RWPE2 (cell line): ENCODE measurements at places on chromosomes 16 and 17.

GRCh38 chr17:14732211-14732610 lies 431.3 kb downstream of the HS3ST3B1 start:
- DNase-seq: no peak

GRCh38 chr17:60695960-60696359 lies 18.3 kb downstream of the BCAS3 start:
- no peak for DNase-seq

DNA sequence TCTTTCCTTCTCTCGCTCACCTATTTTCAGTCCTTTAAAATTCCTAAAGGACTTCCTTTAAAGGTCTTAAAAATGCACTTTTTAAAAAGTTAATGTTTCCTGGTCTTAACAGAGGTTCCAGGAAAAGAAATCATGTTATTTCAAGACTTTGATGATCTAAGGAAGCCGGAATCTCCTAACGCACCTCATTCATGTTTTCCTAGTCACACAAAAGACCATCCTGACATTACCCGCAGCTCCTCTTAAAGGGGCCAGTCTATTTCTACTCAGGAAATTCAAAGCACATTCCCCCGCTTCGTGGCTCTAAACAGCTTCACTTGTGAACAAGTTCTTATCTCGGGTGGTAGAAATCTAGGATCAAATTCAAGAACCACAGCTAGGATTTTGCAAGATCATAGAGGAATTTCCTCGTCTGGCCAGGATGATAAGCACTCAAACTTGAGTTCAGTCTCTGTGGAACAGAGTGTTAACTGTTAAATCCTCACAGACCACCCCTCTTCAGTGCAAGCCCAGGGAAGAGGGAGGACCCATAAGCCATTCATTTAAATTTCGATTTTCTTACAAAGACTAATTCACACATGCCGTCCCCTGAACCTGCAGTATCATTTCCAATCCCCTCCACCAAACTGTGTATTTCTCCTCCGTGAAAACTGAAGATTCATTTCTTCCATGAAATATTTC lies 137.1 kb upstream of the AXIN2 start:
- no peak for DNase-seq

- DNase-seq: peak; percentile 85
Measured at GRCh38 chr16:87945351-87946042, 5.7 kb upstream of the BANP start.

DNA sequence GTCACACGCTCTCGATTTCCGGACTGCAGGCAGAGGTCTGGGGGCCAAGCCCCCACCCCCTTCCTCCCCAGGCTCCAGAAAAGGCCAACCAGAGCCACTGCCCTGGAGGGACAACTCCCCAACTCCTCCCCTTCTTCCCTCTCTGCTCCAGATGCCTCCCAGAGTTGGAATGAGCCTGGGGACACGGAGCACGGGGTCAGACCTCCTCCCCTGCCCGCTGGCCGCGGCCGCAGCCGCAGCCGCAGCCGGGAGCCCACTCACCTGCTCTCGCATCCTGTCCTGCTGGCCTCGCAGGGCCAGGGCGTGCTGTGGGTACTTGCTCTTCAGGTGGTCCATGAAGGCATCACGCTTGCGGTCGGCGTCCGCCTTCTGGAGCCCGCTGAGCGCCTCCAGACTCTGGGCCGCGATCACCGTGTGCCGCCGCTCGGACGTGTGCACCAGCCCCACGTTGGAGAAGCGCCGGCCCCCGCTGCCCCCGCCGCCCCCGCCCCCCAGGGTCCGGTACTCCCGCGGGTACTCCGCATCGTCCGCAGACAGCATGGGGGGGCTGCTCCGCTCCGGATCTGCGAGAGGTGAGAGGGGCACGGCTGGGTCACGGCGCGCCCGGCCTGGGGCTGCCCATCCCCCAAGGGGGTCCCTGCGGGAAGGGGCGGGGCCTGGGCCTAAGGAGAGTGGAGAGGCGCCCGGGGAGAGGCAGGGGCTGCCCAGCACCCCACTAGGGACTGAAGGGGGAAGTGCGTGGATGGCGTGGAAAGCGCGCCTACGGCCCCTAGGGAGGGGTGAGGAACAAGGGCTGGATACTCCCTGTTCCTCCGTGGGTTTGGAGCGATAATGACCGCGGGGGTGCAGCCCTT lies 27.3 kb downstream of the SRCIN1 start:
- DNase-seq: no peak

GRCh38 chr16:4176906-4177417 lies 60.7 kb upstream of the ADCY9 start:
- DNase-seq: no peak

DNA sequence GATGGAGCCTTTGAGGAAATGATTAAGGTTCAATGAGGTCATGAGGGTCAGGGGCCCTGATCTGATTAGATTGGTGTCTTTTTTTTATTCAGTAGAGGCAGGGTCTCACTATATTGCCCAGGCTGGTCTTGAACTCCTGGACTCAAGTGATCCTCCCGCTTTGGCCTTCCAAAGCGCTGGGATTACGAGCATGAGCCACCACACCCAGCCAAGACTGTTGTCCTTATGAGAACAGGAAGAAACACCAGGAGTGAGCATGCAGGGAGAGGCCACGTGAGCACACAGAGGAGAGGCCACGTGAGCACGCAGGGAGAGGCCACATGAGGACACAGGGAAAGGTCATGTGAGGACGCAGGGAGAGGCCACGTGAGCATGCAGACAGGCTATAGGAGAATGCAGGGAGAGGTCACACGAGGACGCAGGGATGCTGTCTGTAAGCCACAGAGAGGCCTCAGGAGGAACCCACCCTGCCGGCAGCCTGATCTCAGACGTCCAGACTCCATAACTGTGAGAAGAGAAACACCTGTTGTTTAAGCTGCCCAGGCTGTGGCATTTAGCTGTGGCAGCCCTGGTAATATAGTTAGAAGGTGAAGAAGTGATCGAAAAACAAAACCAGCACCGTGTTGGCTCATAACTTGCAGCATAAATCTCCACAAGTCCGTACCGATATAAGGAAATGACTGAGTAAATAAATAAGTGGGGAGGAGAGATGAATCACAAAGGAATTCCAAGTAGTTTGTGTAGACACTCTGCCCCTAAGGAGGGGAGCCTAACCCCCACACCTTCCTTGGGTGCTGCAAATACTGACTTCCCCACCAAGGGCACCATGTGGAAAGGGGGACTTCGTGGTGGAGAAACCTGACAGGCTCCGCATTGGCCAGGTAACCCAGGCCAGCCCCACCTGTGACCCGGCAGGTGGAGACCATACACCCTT lies 14.6 kb upstream of the CSNK1D start:
- DNase-seq: peak; percentile 96

- DNase-seq: no peak
Measured at GRCh38 chr17:57890857-57891232, 41.0 kb upstream of the MRPS23 start.

- no peak for DNase-seq
Measured at GRCh38 chr16:24382762-24383407, 126.8 kb downstream of the CACNG3 start.

DNA sequence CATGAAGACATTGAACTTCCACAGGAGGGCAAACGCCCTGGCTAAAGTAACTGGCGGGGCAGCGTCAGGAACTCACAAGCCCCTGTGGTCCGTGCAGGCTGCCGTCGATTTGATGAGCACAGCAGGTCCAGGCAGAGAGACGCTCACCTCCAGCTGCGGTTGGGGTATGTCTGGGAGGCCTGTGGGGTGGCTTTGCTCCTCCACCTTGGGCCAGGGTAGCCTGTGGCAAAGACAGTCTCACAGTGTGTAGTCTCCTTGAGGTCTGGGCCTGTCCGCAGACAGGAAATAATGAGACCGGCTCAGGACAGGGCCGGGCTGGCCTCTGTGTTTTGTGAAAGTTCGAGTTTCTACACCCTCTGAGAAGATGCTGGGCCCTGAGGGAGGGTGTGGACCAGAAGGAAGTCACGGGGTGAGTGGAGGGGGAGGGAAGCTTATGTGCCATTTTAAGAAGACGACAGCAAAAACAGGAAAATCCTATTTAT lies 103.3 kb downstream of the METRNL start:
- DNase-seq: peak; percentile 41

GRCh38 chr16:4944333-4945281 lies 7.7 kb upstream of the PPL start:
- DNase-seq: peak; percentile 97

DNA sequence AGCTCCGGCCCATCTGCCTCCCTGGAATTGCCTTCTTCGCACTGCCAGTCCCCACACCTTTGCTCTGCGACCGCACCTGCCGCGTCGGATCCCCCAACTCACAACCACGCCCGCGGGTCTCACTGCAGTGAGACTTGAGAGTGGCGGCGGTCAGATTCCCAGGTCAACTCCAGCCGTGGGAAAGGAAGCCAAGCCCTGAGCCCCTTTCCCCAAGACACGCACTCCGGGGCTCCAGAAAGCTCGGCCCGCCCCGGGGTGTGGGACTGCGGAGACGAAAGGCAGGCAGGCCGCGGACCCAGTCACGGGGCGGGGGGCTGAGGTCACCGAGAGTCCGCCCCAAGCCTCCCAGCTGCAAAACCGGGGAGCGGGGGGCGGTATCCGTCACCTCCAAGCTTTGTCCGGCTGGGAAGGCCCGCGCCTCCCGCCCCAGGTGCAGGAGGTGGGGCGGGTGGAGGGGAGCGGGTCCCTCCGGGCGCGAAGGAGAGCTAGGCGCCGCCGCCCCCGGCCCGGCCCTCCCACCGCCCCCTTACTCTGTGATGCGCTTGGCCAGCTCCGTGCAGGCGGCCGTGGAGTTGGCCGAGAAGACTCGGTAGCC lies 615 bp downstream of the PRPSAP1 start:
- DNase-seq: peak; percentile 68

GRCh38 chr16:2710711-2711231 lies 9.3 kb downstream of the PRSS27 start:
- no peak for DNase-seq

GRCh38 chr16:55532227-55532626 lies 23.4 kb downstream of the LPCAT2 start:
- DNase-seq: no peak

DNA sequence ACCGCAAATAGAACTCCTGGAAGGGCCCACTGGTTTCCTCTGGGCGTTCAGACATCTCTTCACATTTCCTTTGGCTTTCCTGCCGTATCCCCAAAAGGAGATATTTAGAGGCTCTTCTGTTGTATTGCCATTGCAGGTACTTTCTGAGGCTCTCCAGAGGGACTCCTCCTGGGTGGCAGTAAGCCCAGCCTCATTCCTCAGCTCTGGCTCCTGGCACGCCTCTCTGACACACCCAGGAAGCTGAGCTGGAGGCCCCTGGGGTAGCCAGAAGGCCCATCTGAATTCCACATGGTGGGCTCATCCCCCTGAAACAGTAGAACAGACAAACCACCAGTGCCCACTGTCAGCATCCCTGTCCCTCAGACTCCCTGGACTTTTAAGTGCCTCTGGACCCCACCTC lies 206.7 kb downstream of the PARN start:
- DNase-seq: no peak

DNA sequence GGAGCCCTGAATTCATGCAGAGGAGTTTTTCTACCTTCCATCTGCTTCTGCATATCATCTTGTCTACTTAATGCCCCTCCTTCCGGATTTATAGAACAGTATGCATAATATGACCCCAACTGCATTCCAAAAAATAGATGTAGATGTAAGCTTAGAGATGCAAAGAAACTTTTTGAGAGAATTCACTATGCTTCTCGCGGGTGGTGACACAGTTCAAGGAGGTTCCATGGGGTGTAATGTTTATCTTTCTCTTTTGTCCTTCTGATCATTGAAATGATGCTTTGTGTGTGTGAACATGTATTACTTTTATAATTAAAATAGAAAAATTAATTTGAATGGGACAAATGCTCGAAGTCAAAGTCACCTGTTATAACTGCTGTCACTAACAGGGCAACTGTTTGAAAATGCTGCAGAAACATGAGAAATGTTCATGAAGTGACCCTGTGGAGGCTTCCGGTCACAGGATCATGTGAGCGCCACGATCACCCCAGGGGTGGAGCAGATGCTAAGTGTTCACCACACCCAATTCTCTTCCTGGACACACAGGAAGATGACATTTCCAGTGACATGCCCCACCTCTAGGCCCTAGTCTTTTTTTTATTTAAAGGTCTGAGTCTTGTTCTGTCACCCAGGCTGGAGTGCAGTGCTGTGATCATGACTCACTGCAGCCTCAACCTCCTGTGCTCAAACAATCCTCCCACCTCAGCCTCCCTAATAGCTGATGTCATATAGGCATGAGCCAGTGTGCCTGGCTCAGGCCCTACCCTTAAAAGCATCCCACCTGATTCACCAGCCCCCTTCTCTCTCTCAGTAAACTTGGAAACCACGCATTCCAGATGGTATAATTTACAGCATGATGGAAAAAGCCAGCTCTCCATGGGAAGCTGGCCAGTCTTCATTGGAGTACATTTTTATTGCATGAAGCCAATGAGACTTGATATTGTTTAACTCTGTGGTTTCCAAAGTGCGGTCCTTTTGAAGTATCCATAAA lies 21.0 kb upstream of the AGRP start:
- DNase-seq: no peak

- DNase-seq: peak; percentile 61
Measured at GRCh38 chr16:2698965-2699750, 16.8 kb downstream of the KCTD5 start.

- no peak for DNase-seq
Measured at GRCh38 chr16:3459401-3460090, 16.1 kb downstream of the NAA60 start.

DNA sequence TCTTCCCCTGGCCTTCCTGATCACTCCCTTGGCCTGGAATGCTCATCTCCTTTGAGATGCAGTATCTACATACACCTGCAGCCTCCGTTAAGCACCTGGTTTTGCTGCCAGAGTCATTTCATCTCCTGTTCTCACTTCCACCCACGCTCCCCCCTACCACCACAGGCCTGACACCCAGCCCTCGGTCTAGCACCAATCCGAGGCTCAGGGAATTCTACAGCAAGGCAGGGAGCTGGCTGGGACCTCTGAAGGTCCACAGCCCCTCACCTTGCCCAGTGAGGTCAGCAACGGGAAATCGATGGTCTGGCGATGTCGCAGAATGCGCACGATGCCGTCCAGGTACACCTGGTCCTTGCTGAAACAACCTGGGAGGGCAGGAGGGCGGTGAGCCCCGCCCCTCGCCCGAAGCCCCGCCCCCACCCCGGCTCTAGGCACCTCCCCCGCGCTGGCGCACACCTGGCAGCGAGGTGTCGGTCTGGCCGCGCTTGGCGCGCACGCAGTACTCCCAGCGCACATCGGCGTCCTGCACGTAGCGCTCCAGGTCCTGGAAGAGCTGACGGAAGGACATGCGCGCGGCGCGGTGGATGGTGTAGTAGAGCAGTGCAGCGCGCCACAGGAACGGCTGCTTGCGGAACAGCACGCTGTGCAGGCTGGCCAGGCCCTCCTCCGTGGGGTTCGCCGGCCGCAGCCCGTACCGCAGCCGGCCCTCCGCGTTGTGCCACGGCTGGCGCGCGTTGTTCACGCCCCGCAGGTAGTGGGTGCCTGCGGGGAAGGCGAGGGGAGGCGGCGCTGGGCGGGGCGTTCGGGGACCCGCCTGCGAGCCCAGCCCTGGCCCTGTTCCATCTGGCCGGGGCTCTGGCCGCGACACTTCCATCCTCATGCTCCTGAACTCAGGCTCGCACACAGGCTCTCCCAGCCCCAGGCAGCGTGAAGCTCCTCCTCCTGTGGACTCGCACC lies 5.7 kb downstream of the MATCAP1 start:
- peak; percentile 99 for DNase-seq

GRCh38 chr17:31393749-31394146 lies 2.3 kb downstream of the RAB11FIP4 start:
- no peak for DNase-seq
